MCF 10A (cell line): ENCODE measurements at places on chromosomes 7 and 10.

DNA sequence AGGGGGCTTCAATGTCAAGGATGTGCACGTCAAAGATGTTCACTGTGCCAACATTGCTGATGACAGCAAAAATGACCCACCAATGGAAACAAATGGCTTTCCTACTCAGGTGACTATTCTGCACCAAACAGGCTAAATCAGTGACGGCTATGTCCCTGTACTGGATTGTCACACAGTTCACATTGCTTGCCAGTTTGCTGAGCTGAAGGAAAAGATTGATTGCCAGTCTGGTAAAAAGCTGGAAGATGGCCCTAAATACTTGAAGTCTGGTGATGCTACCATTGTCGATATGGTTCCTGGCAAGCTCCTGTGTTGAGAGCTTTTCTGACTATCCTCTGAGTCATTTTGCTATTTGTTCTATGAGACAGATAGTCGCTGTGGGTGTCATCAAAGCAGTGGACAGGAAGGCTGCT, 202.2 kb upstream of the ETV1 start:
- DNase-seq: peak; percentile 34

DNA sequence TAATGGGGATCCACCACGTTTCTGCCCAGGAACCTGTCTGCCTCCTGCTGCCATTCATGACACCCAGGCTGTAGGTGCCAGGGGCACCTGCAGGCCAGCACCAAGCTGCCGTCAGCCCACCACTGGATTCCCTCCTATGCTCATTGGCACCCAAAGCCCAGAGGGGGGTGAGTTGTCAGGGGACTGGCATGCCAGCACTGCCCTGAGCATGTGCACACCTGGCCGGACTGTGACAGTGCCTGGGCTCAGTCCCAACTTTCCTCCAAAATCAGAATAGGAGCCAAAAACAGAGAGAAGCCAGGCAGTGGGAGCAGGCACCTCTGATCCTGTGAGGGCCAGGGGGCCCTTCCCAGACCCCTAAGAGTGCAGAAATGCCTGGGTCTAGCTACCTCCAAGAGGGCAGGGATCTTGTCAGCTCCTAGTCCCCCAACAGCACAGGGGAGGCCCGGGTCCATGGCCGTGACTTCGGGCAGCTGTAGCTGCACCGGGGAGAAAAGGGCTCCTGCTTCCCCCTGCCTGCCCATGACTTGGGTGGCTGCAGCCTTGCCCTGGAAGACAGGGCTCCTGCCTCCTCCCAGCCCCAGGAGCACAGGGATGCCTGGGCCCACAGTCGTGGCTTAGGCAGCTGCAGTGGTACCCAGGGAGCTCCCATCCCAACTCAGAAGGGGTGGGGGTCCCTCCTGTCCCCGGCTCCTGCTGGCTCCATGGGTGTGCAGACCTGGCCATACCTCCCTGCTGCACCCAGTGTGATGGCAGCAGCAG, 249.8 kb upstream of the DKK1 start:
- DNase-seq: no peak

DNA sequence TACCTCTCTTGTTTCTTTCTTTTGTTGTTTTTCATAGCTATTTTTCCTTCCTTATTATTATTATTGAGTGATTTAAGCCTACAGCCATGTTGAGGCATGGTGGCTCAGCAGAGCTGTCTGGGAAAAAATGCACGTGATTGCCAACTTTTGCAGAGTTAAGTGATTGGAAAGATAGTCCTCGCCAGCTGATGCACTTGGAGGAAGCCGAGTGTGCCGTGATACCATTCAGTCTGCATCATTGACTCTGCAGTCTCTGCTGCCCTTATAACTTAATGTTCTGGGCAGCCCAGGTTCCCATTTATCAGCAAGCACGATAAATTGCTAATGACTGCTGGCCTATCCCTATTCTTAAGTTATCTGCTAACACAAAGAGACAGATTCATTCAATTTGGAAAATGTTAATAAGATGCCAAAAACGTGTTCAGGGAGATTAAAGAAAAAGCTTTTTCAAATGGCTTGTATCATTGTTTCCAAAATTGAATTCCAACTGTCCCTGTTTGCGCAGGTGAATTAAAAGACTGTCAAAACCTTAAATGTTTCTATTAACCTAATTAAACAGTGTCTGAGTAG, 232.9 kb upstream of the NPY start:
- no peak for DNase-seq

DNA sequence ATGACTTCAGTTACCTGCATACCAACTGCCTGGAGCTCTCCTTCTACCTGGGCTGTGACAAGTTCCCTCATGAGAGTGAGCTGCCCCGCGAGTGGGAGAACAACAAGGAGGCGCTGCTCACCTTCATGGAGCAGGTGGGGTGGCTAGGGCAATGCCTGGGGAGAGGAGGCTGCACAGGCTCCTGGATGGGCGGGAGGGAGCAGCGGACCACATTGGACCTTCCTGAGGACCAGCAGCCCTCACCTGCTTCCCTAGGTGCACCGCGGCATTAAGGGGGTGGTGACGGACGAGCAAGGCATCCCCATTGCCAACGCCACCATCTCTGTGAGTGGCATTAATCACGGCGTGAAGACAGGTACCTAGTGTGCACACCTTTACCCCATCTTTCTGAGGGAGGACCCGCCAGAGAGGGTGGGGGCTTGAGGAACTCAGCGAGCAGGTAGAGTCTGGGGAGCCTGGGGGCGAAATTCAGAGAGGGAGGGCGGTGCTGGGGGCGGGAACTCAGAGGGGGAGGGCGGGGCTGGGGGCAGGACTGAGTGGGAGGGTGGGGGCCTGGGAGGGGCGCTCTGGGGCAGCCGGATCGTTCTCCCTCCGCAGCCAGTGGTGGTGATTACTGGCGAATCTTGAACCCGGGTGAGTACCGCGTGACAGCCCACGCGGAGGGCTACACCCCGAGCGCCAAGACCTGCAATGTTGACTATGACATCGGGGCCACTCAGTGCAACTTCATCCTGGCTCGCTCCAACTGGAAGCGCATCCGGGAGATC, 9.0 kb downstream of the AEBP1 start:
- no peak for DNase-seq

DNA sequence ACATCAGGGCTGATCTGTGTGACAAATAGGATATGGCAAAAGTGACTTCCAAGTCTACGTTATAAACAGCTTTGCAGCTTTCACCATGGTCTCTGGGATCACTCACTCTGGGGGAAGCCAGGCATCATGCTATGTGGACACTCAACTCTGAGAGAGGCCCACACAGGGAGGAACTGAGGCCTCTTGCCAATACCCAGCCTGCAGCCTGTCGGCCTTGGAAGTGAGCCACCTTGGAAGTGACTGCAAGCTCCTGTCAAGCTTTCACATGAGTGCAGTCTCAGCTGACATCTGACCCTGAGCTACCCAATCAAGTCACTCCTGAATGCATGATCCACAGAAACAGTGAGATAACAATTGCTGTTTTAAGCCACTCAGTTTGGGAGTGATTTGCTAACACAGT, 56.5 kb downstream of the MMRN2 start:
- DNase-seq: no peak

- DNase-seq: no peak
Observed at GRCh38 chr10:4781955-4782354, 44.1 kb upstream of the AKR1E2 start.

- DNase-seq: no peak
Observed at GRCh38 chr10:58651742-58652141, 139.1 kb downstream of the BICC1 start.

- DNase-seq: no peak
Observed at GRCh38 chr10:124458473-124458872, 3.1 kb upstream of the LHPP start.

- DNase-seq: peak; percentile 32
Observed at GRCh38 chr10:91909117-91909677, at the start of gene FGFBP3. Gene FGFBP3 (minus strand): TSS chr10:91909486. CDS start chr10:91908969, 517 bp downstream.

- DNase-seq: no peak
Observed at GRCh38 chr10:6674291-6674690, 94.2 kb upstream of the PRKCQ start.

- DNase-seq: no peak
Observed at GRCh38 chr10:89055159-89055558, 64.6 kb downstream of the FAS start.

- no peak for DNase-seq
Observed at GRCh38 chr7:31478721-31479120, 35.2 kb upstream of the ITPRID1 start.

DNA sequence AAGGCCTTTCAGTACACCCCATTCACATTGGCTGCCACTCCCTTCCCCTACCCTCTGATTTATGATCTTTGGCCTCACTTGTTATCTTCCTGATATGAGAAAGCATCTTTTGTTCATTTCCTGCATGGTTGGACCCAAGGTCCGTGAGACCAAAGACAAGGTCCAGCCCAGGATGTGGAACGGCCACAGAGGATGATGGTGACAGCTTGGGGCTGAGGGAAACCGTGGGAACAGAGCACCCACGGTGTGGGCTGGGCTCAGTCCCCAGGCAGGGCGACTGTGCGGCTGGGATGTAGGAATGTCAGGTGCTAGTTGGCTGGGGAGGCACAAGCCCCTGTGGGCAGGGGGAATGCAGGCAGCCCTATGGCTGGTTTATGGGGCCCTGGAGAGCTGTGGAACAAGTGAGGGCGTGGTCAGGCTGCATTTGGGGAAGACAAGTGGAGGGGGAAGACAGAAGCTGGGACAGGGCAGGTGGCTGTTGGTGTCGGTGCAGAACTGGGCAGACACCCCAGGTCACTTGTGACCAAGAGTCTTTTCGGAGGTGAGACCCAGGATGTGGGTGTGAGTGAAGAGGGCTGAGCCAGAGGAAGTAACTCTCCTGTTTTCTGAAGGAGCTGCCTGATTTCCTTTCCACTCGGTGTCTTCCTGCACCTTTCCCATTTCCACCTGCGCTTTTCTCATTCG, 51.7 kb upstream of the IGFBP3 start:
- no peak for DNase-seq

DNA sequence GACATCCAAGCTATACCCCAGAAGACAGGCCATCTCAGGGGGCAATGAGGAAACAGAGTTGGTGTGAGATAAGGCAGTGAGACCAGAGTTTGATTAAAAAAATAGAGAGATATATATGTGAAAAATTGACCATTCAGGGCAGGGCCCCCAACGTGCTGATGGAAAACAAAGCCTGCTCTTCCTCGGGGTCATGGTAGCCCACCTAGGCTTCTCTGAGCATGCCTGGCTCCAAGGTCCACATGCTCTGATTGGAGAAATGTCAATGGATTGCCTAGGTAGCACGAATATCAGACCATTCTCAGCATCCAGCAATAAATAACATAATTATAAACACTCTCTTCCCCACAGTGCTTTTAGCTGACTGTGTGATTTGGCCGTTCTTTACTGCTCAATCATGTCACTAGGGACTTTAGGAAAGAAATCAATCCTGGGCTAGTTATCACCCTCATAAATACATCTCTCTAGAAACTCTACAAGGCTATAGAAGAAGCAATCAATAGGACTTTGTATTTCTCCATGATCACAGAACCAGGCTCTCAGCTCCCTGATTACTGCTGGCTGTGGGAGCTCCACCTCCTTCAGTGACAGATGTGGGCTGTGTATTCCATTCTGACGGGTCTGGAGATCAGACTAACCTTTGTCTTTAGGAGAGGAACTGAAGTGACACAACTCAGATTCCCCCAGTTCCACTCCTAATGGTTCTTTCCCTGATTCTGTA, 766.4 kb downstream of the GRID1 start:
- no peak for DNase-seq
